Stimulated activated CD4-positive, alpha-beta T cell treated with anti-CD3 and anti-CD28 coated beads, TNF-alpha, amount 100 ng/mL, for 1 hour (primary cell): ENCODE measurements at places on chromosomes 16 and 17.

- no peak for DNase-seq
Observed at GRCh38 chr17:12122075-12122474, 101.4 kb downstream of the MAP2K4 start.

- DNase-seq = no peak
Observed at GRCh38 chr16:50645563-50646220, 35.4 kb downstream of the SNX20 start.

DNA sequence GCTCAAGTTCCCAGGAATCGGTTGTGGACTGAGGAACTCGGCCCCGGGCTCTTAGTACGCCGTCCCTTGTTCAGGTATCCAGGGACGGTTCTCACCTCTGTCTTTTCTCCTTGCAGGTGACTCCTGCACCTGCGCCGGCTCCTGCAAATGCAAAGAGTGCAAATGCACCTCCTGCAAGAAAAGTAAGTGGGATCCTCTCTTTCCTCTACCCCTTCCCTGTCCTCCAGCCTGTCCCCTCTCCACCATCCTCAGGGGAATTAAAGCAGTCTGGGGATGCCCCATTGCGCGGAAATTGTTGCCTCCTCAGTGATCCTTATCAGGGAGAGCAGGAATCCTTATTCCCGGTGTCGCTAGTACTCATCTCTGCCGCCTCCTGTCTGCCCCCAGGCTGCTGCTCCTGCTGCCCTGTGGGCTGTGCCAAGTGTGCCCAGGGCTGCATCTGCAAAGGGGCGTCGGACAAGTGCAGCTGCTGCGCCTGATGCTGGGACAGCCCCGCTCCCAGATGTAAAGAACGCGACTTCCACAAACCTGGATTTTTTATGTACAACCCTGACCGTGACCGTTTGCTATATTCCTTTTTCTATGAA, 585 bp downstream of the MT2A start:
- DNase-seq = no peak

DNA sequence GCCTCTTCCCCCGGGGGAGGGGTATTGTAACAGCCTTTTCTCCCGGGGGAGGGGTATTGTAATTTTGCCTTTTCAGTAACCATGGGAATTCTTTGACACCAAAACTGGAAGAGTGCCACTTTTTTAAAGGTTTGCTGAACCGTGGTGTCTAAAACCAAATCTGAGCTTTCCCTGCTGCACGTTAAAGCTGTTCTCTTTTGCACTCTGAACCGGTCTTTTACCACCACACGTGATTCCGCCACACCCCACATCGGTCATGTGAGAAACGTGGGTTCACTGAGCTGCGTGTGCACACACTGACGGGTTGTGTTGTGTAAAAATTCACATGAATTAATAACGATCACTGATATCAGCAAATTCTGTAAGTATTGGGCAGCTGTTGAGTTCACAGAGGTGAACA, 9.2 kb upstream of the ACSF3 start:
- DNase-seq = no peak

DNA sequence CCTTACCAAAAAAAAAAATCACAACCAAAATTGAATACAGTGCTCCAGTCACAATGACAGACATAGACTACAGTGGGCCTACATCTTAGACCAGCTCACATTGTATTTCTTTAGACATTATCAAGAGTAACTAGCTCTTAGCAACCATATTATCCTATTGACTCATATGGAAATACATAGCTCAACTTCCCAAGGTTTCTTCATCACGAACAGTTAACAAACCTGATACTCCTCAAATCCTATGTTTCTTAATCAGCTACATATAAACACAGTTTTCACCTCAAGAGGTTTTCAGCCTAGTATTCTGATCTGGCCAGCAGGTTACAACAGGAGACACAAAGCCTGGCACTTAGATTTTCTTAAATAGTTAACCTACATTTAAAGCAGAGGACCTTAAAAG, 29.7 kb downstream of the CMC2 start:
- DNase-seq = no peak

GRCh38 chr16:77760800-77761199, 27.6 kb upstream of the VAT1L start:
- DNase-seq = no peak

DNA sequence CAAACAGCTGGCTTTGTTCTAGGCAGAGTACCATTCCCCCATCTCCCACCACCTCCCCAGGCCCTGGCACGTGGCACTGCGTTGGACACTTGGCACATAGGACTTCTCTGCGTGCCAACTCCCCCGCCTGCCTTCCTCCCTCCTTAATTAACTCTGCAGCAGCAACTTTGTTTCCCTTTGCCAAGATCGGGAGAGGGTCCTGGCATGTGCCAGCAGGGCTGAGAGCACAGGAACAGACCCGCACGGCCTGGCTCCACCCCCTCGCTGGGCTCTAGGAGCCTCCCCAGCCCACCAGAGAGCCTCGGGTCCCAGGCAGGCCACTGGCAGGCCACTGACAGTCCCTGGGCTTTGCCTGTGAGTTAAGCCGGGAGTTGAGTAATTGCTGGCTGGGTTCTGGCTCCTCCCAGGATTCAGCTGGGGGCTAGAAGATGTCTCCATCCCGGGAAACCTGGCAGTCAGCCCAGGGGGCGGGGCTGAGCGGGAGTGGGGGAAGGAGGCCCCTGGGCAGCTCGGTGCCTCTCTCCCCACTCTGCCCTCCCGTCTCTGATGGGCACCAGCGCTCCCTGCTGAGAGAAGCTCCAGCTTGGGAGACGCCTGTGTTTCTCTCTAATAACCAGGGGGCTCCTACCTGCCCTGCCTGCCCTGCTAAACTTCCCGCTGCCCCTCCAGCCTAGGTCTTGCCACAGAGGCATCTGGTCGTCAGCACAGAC, 224.0 kb upstream of the TNRC6C start:
- no peak for DNase-seq

DNA sequence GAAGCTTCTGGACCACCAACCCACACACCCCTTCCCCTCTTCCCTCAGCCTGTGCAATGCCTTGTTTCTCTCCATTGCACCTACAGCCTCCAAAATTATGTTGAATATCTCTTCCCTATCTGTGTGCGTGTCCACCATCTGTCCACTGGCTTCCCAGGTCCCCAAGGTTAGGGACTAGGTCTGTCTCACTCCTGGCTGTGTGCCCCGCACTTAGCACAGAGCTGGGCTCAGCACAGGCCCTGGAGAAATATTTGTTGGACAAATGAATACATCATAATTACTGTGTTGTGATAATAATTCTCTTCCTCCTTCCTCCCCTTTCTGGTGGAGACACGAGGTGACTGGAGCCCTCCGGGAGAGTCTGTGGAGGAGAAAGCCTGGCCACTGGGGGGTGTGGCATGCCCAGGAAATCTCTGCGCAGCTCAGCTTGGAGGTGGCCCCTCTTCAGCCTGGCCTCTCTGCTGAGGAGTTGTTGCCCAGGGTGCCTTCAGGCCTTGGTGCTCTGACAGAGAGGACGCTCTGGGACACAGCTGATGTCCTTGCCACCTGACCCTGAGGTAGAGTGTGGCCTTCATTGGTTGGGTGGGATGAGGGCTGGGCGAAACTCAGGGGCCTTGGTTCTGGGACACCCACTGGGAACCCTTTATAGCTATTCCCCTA, 3.3 kb upstream of the BRD7 start:
- DNase-seq = no peak

- DNase-seq = no peak
Observed at GRCh38 chr16:60727851-60728250, 1308.4 kb downstream of the CDH8 start.

DNA sequence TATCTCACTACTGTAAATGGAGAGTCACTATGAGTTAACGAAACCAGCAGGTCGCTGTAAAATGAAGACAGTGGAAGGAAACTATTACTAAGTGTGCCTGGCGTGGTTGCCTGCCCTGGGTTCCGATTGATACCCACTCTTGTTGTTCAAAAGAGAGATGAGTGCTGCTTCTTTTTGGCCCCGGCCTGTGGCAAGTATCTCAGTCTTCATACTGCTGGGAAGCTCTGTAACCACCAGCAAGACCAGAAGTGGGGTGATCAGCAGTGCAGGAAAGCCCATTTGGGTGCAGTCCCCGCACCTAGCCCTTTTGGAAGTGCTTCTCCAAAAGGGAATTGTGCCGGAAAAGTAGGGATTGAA, 104.5 kb downstream of the SNX29 start:
- DNase-seq = no peak
